NCI-H510A treated with DMSO at 0.1 percent for 48 hours (cell line): ENCODE measurements at places on chromosomes 12 and 14.

- no peak for DNase-seq
Observed at GRCh38 chr14:71247106-71247505, 339.8 kb downstream of the PCNX1 start.

DNA sequence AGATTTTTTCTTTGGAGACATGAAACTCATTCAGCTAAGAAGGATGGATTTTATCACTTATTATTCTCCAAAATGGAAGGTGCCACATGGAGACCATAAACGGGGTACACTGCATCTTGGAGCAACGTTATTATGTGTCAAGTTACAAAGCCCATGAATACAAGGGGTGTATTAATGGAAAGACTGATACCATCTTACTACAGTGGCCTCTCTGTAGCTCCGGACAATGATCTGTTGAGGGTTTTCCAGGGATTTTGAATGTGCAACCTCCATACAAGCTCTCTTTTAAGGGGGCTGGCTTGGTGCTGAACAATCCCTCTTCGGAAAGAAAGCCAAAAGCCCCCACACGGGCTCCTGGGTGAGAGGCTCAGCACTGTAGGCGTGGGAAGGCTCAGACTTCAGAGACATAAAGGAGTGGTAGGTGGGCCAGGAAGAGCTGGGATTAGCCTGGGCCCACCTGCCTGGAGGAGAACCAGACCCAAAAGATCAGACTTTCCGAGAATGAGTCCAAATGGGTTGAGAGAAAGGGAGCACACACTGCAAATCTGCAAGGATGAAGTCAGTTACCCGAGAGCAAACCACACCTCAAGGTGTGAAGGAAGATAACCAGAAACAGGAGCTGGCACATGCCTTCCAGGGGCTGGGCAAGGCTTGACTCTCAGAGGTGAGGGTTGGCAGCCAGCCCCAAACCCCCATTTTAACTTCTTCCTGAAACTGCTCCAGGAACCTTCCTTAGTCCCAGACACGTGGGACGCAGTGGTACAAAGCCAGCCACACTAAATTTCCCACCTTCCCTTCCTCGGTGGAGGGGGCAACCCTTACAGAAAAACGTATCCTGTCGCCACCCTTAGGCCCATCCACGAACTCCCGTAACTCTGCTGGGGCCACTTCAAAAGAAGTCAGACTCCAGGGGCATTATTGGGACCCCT is 1.5 kb downstream of the VPS37B start:
- DNase-seq = no peak

- DNase-seq = no peak
Observed at GRCh38 chr14:102840771-102841528, 63.7 kb downstream of the TRAF3 start.

- no peak for DNase-seq
Observed at GRCh38 chr14:73794146-73794545, 57.5 kb upstream of the PTGR2 start.

DNA sequence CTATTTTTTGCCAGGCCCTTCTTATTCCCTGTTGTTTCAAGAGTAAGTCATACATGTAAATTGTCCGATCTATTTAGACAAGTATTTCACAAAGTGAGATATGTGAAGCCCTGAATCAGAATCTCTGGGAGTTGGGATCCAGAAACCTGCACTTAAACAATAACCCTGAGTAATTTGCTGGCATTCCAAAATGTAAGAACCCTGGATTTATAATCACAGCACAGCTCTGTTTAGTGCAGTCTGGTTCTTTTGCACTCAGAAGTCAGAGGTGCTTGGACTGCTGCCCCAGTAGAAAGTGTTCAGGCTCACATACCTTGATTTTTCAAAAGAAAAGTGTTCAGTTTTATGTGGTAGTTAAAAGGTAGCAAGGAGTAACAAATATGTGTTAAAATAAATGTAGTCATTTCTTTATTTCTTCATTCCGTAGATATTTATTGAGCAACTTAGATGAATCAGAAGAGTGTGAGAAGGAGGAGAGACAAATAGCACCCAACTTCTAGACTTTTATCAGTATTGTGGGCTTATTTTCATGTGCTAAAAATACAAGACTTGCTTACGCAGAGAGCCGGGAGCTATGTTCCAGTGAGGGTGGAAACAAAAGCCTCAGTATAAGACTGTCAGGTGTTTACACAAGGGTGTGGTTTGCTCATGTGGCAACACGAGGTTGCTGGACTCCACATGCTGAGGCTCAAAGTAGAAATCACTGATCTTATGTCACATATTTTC is 70.1 kb downstream of the SYNE2 start:
- no peak for DNase-seq
